Retina (tissue), 1 donor: ENCODE measurements at places on chromosomes 4 and X.

GRCh38 chrX:117532339-117532738 lies 584.3 kb downstream of the KLHL13 start:
- no peak for DNase-seq

- DNase-seq, result no peak
These were observed 713.5 kb upstream of the GRID2 start for GRCh38 chr4:91590260-91590659.

DNA sequence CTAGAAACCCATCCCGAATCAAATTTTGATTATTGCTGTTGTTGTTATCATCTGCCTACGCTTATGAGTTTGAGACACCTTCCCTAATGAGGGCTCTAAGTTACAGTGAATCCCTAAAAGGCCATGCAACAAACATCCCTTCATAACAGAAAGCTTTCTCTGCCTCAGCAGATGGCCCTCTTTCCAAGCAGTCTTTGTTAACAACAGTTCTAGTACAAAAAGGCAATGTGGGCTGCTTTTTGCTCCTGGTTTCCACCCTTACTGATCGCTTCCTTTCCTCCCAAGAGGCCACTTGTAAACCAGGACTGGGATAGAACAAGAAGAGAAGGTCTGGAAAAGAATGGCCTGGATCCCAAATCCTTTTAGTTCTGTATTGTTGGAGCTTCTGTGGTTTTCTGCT lies 24.2 kb downstream of the GPC4 start:
- peak; percentile 13 for DNase-seq

DNA sequence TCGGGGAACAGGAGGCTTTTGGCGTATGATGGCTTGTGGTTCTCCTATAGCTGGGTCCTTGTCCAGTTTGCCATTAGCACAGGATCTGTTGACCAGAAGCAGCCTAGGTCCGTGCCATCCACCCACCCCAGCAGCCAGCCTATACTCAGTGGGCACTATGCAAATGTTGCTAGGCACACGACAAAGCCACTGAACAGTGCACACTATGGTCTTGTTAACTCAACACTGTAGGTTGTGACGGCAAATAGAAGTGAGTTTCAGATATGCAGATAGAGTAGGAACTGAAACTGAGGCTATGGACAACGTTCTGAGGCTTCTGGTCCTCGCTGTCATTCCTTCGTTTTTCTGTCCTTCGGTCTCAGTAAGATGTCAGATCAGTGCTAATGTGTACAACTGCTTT lies 541.3 kb upstream of the TENM3 start:
- no peak for DNase-seq

DNA sequence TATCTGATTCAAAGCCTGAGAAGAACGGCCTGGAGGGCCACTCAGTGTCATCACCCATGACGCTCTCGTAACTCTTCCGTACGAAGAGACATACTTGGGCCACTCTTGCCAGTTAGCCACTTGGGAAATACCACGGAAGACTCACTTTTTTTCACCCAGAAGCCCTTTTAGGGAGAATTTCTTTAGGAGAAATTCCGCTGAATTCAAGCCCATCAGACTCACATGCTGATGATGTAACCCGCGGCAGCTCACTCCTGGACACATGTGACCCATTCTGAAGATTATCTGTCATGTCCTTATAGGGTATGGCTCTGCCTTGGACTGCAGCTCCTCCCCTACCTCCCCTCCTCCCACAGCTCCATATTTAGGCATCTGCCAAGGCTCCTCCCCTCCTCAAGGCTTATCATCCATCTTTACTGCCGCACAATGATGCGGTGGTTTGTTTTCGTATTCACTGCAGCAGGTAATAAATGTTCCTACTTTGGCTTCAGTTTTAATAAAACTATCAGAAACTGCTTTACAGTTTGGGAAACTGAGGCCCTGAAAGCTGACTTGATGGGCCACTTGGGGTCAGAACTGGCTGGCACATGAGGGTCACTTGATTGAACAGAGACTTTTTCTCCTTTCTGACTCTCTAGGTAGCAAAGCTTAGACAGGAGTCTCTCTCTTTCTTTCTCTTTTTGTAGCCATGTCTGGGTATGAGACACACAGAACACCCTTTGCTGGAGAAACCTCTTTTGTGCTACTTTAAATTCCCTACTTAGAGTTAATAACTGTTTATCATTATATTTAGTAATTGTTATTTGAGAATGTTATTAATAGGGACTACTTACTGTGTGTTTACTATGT lies 42.1 kb downstream of the RHOH start:
- no peak for DNase-seq

- no peak for DNase-seq
These were observed 102.6 kb downstream of the AMELX start for GRCh38 chrX:11395859-11396258.

DNA sequence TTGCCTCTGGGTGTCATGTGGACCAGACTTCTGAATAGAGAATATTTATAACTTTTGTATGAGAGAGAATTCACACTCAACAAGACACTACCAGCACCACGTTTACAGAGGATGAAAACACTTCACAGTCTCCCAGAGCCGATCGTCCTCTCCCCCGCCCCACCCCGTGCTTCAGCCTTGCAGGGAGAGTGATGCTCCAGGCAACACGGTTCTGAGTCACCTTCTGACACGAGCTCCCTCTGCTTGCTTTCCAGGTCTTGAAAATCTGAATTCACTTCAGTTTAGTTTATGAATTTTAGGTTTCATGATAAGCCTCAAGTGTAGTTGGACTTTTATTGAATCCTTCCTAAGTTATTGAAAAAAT lies 59.8 kb downstream of the CPLX1 start:
- no peak for DNase-seq
